ENCODE measurements at places on chromosomes 1 and 21. TPM values are rescaled to one million over a fixed set of nuclear protein-coding genes. Genes with fewer than 3 reads are reported as not detected.

Gene ITLN2
- not detected for total RNA-seq

Gene KIF17
- total RNA-seq, result not detected

Gene PPIE
- 73.5 TPM for total RNA-seq

Gene AMY2A
- not detected for total RNA-seq

Gene BRDT
- total RNA-seq, result not detected

Gene IVL
- not detected for total RNA-seq

Gene MEX3A
- total RNA-seq, result 0.11 TPM

Gene AJAP1
- total RNA-seq, result not detected

Gene RPE65
- total RNA-seq, result not detected

Gene OR10J1
- not detected for total RNA-seq

Gene PROX1
- not detected for total RNA-seq

DNA sequence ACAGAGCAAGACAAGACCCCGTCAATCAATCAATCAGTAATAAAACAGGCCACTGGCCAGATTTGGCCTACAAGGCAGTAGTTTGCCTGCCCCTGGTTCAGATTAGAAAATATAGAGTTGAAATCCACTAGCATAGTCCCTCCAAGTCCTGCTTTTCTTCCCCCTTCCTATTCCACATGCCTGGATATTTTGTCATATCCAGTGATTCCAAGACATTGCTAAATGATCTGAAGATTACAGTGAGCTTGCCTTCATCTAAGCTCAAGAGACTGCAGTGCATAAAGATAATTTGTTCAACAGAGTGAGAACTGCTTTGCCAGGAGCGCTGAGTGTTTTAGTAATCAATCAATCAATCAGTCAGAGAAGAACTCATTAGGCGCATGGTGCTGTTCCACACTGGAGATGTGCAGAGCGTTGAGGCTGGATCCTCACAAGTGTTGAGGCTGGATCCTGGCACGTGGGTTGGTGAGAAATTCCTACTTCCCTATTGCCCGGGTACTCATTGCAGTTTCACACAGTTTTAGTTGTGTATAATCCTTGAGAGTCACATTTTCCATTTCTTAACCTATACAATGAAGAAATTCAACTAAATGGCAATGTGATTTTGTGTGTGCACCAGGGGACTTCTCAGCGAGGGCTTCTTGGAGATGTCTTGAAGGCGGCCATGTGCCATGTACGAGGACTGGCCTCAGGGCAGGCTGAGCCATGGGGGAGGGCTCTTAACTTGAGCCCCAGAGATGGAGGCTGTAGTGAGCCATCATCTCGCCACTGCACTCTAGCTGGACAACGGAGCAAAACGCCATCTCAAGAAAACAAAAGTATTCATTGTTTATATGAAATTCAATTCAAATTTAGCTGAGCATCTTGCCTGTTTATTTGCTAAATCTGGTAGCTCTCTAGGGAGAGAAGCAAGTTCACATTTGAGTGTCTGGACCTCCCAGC is 76.3 kb downstream of the TOMM20 start:
- no peaks in the 10 kb centered on the region for H3K27me3 ChIP-seq
- H3K36me3 ChIP-seq, result no peaks in the 10 kb centered on the region
- no peak for DNase-seq

GRCh38 chr1:167462341-167462740 is 56.0 kb downstream of the CD247 start:
- H3K4me3 ChIP-seq, result no peak overlapping the region
- H3K27me3 ChIP-seq, result no peaks in the 10 kb centered on the region
- H3K27ac ChIP-seq, result no peak overlapping the region
- peaks cover 24% of the 10 kb centered on the region for H3K4me1 ChIP-seq

DNA sequence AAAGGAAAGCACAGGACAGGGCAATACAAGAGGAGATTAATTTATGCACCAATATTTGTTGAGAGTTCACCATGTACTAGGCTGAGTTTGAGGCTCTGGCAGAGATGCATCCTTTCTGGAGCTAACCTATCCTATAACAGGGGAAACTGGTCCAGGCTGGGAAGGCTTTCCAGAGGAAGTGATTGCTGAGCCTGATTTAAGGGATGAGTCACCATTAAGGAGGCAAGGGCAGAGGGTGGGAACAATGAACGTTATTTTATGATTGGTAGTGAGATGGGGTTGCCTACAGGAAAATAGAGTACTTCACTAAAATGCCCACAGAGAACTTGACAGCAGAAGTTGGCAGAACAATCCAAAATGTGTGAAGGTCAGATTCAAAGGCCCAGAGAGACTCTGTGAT is 141.4 kb downstream of the PLPP3 start:
- H3K36me3 ChIP-seq, result no peaks in the 10 kb centered on the region
- H3K4me3 ChIP-seq, result no peak overlapping the region
- peaks cover 2% of the 10 kb centered on the region for H3K27me3 ChIP-seq

DNA sequence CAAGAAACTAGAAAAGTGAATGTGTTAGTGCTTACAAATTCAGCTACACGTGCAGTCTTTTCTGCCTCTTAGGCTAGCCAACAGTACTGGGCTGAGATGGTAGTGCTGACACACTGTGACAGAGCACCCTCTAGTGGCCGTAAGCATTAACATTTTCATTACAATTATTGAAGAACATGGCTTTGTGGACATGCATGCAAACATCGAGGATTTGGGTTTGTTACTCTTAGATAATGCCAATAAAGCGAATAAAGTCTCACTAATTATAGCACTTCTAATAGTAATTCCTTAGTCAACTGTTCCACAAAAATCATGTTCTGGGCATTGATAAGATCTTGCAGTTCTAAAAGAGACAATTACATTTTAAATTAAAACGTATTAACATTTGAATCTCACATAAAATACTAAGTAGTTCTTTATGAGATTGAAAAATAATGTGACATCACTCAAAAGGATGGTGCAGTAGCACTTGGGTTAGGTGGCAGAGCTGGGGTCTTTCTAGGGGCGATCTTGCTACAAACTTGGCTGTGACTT is 47.1 kb downstream of the MYSM1 start:
- peaks cover 6% of the 10 kb centered on the region for H3K36me3 ChIP-seq
- H3K27ac ChIP-seq, result no peak overlapping the region
- H3K4me3 ChIP-seq, result no peak overlapping the region
- peaks cover 19% of the 10 kb centered on the region for H3K4me1 ChIP-seq
- H3K27me3 ChIP-seq, result no peaks in the 10 kb centered on the region

- H3K27me3 ChIP-seq, result no peaks in the 10 kb centered on the region
- no peaks in the 10 kb centered on the region for H3K4me1 ChIP-seq
- H3K4me3 ChIP-seq, result no peak overlapping the region
- no peak for DNase-seq
Observed at GRCh38 chr1:161869291-161869690, 103.2 kb downstream of the ATF6 start.

DNA sequence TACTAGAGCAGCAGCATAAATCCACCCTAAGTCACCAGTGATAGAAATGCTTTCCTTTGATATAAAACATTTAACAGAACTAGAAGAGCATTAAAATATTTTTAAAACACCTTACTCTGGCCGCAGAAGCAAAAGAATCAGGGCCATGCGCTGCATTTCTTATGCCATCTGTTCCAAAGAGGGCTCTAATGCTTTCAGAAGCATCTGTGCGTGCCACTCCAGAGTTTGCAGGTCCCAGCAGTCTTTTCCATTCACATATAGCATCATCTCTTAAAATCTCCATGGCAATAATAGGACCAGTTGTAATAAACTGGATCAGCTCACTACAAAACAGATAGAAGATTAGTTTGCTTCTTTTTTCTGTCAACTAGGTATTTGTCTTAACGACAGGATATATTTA is 69.2 kb downstream of the NME7 start:
- DNase-seq, result no peak
- H3K4me1 ChIP-seq, result peaks cover 10% of the 10 kb centered on the region
- H3K36me3 ChIP-seq, result peaks cover 24% of the 10 kb centered on the region
- H3K27me3 ChIP-seq, result no peaks in the 10 kb centered on the region
- H3K4me3 ChIP-seq, result no peak overlapping the region

DNA sequence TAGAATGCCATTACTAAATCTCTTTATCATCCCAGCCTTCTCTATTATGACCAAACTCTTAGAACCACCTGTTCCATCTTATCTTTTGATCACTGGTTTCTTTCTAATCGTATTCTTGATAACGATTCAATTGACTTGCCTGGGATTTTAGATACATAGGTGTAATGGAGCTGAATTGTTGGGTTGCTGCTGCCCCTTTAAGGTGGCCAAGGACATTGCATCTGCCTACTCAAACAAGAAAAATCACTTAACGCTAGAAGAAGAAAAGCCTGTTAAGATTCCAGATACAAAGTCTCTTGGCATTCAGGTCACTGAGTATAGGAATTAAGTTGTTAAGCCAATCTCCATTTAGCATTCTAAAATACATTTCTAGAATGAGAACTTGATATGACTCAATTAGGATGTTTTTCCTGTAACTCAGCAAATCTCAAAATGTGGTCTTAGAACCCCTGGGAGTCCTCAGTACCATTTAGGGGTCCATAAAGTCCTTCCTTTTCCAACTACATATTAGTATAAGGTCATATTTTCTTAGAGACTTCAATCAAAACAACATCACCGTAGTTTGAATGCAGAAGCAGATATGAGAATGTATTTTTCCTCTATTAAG is 12.4 kb downstream of the NEXN start:
- H3K4me3 ChIP-seq, result no peak overlapping the region
- no peaks in the 10 kb centered on the region for H3K27me3 ChIP-seq
- no peaks in the 10 kb centered on the region for H3K4me1 ChIP-seq
- H3K27ac ChIP-seq, result no peak overlapping the region

- H3K4me3 ChIP-seq, result no peak overlapping the region
- H3K27ac ChIP-seq, result no peak overlapping the region
Observed at GRCh38 chr1:36008546-36009197, 75.2 kb upstream of the TEKT2 start.

GRCh38 chr1:92446546-92446945 is 40.2 kb downstream of the GFI1 start:
- no peak overlapping the region for H3K4me3 ChIP-seq
- no peak for DNase-seq
- H3K27ac ChIP-seq, result no peak overlapping the region
- H3K36me3 ChIP-seq, result no peaks in the 10 kb centered on the region
- peaks cover 10% of the 10 kb centered on the region for H3K4me1 ChIP-seq

GRCh38 chr1:7089497-7089896 is 304.2 kb downstream of the CAMTA1 start:
- H3K4me3 ChIP-seq, result no peak overlapping the region
- no peak for DNase-seq
- H3K27ac ChIP-seq, result no peak overlapping the region
- H3K36me3 ChIP-seq, result no peaks in the 10 kb centered on the region
- H3K4me1 ChIP-seq, result no peaks in the 10 kb centered on the region

DNA sequence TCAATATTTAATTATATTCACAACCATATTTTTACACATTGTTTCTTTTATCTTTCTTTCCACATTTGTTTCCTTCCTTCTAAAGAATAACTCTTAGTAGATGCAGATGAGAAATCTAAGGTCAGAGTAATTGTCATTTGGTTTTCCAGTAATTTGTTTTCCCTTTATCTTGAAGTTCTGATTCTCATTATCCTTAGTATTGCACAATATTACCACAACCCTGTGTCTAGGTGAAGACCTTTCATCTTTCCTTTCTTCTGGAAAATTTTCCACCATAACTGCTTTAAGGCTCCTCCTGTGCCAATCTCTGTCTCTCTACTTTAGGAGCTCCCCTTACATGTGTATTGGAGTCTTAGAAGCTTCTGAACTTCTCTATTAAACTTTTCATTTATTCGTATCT is 209.0 kb downstream of the DPYD start:
- no peak overlapping the region for H3K27ac ChIP-seq
- no peak overlapping the region for H3K4me3 ChIP-seq

DNA sequence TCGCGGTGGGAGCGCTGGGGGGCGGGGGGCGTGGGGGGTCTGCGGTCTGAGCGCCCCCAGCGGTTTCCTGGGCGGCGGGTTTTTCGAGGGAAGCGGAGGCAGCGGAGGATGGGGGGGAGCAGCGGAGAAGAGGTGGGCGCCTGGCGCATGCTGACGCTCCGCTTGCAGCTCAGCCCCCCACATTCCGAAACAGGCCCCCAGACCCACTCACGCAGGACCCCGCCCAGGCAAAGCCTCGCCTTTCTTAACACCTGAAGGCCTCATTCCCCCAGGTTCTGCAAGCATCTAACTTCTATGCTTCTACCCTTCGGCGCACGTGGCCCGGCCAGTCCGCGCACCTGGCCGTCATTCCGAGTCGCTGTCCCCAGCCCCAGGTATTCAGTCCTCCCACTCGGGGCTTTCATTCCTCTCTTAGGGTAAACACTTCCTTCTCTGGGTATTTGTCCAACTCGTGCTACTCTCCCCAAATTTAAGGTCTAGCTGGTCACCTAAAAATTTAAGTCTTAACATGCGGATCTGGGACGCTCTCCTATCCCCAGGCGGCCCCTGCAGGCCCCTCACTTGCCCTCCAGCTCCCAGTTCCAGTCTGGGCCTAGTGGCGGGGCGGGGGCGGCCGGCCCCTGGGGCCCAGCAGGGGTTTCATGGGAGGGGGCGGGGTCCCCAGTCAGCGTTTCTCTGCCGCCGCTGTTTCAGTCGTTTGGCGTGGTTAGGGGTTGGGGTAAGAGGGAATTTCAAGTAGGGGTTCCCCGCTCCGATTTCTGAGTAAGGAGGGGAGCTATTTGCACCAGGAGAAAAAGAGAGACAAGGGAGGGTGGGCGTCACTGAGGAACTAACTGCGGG is 2.8 kb upstream of the ZBTB7B start:
- peak overlapping the region; percentile 90 for H3K27ac ChIP-seq
- H3K4me1 ChIP-seq, result peaks cover 44% of the 10 kb centered on the region
- no peaks in the 10 kb centered on the region for H3K27me3 ChIP-seq
- no peak for DNase-seq
- peak overlapping the region; percentile 99 for H3K4me3 ChIP-seq

- H3K4me1 ChIP-seq, result no peaks in the 10 kb centered on the region
- no peaks in the 10 kb centered on the region for H3K27me3 ChIP-seq
- peaks cover 15% of the 10 kb centered on the region for H3K36me3 ChIP-seq
- no peak overlapping the region for H3K4me3 ChIP-seq
Observed at GRCh38 chr1:19737104-19737825, 62.5 kb downstream of the TMCO4 start.

- no peaks in the 10 kb centered on the region for H3K27me3 ChIP-seq
- DNase-seq, result no peak
- no peak overlapping the region for H3K4me3 ChIP-seq
- no peak overlapping the region for H3K27ac ChIP-seq
Observed at GRCh38 chr21:34540206-34540605, 28.2 kb upstream of the KCNE1 start.

- peak; percentile 47 for DNase-seq
- peak overlapping the region; percentile 68 for H3K4me3 ChIP-seq
- no peak overlapping the region for H3K27ac ChIP-seq
- H3K4me1 ChIP-seq, result peaks cover 3% of the 10 kb centered on the region
Observed at GRCh38 chr1:7705048-7705907, 65.8 kb upstream of the VAMP3 start.

Data from activated naive CD8-positive, alpha-beta T cell treated with anti-CD3 and anti-CD28 coated beads, Interleukin-2, amount 10 ng/mL, durations not matched to agents 7 days and 5 days (primary cell).